ENCODE measurements at places on chromosomes 5 and 9. TPM values are rescaled to one million over a fixed set of nuclear protein-coding genes. Genes with fewer than 3 reads are reported as not detected.

The GNA14 gene
- polyA plus RNA-seq = 3.6 TPM

DNA sequence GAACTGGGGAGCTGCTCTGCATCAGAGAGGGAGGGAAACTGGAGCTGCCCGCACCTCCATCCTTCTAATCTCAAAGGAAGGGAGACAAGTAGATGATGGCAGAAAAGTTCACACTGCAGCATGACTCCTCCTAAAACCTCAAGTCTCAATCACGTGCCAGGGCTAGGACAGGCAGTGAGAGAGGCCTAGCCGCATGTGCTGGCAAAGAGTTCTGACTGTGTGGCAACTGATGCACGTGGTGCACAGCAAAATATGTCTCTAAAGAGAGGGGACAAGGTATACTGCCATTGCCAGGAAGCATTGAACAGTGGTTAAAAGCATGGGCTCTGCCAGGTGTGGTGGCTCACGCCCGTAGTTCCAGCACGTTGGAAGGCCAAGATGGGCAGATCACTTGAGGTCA, 38.1 kb downstream of the FBXO10 start:
- DNase-seq = no peak

DNA sequence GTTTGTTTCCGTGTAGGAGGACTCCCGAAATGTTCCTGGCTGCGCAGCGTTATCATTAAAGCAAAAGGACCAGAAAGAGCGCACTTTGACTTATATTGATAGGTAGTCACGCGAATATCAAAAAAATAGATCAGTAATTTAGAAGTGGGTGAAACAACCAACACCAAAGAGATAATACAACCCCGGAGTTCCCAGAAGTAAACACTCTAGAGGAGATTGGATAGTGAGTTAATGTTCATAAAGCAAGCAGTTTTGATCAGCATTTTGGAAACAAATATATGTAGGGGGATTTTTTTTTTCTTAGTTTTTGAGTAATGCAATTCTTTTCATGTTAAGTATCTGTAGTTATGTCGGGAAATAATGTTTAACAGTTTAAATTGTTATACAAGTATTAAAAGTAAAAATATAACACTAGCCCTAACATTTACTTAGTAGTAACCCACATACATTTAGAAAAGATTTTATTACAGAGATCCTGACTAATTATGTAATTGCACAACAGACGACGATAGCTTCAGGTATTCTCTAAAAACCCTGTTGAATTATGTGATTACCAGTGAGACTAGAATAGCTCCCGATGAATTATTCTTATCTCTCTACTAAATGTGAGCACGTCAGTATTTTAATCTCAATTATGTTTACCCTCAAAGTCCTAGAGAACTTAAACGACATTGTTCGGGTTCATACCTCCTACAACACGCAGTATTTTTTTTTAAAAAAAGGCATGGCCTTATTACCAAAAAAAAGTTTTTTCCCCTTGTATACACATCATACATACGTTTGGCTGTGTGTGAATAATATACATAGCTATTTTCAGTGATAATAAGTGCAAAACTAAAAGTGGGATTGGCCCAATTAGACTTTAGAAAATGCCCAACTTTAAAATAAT, 9.4 kb upstream of the NFIB start:
- DNase-seq = no peak

The ANKRA2 gene
- polyA plus RNA-seq = 33.9 TPM

GRCh38 chr9:15426019-15426418, 3.3 kb downstream of the SNAPC3 start:
- DNase-seq = no peak

GRCh38 chr9:84485539-84485938, 145.0 kb upstream of the SLC28A3 start:
- DNase-seq = no peak

The EPB41L4B gene
- 10.7 TPM for polyA plus RNA-seq

GRCh38 chr5:177473443-177474001, at the start of gene DBN1:
Gene DBN1 (minus strand): TSS chr5:177473634. CDS start chr5:177473521, 113 bp downstream.
- no peak for DNase-seq

The PHF24 gene
- polyA plus RNA-seq = 0.09 TPM

GRCh38 chr5:107518616-107519015, 152.1 kb downstream of the EFNA5 start:
- no peak for DNase-seq

- DNase-seq = no peak
Observed at GRCh38 chr5:80097451-80097850, 62.3 kb downstream of the THBS4 start.

The HAPLN1 gene
- polyA plus RNA-seq = 0.25 TPM

The SIMC1 gene
- 13.1 TPM for polyA plus RNA-seq

The GPX3 gene
- polyA plus RNA-seq = 45.0 TPM

The ANKRD55 gene
- polyA plus RNA-seq = 0.46 TPM

DNA sequence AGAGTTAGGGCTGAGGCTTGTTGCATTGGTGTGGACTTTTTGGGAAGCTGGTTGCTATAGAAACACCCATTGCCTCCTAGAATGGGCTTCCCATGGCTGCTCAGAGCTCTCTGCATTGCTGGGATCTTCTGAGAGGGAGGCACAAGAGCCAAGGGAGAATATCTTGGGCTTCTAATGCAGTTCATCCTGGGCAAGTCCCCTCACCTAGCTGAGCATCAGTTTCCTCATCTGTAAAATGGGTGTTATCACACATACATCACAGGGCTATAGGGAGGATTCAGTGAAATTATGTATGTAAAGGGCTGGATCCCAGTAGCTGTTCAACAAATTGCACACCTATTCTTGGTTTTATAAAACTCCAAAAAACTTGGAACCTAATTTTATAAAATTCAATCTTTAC, 106.1 kb upstream of the ALDH1B1 start:
- DNase-seq = no peak

- no peak for DNase-seq
Observed at GRCh38 chr5:38543886-38544285, 12.6 kb downstream of the LIFR start.

The PARP8 gene
- polyA plus RNA-seq = 7.7 TPM

DNA sequence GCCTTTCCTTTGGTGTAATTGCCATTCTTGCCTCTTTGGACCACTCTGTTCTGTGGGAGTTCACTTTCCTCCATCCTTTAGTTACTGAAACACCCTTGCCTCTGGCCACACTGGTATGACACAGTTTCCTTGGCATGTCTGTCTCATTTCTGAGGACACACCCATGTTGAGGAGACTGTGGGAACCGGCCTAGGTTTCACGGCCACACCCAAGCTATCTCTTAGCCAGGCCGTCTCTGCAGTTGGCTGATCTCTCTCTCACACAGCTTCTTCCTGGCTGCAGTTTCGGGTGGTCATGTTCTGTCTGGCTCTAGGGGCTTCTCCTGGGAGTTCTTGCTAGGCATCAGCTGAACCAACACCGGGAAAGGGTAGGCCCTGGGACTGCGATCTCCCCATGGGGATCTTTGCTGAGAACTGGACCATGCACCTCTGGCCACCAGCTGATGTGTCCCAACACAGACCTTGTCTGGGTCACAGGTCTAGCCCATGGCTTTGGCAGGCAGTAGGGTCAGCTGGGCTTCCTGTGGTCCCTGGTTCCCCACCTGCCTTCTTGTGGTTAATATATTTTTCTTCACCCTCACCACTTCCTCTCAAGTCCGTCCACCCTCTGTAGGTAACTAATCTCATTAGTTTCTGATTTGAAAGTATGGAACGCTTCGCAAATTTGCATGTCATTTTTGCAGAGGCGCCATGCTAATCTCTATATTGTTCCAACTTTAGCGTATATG, 24.9 kb downstream of the ARHGEF37 start:
- no peak for DNase-seq

DNA sequence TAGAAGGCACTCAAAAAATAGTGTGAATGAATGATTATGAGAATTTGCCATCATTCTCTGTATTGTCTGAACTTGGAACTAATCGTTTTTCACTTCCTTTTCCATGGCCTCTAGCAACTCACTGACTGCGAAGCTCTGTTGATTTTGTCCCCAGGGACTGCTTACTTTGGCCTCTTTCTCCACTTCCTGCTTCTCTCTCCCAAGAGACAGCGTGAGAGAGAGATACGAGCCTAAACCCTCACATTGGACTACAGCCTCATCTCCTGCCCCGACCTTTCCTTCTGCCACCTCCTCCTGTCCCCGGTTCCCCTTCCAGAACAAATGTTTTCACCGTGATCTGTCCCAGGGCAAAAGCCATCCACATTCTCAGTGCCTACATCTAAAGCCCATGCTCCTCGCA, 300.8 kb upstream of the PANK3 start:
- peak; percentile 11 for DNase-seq

The HTR1A gene
- not detected for polyA plus RNA-seq

- no peak for DNase-seq
Observed at GRCh38 chr5:154467655-154468354, 10.2 kb downstream of the HAND1 start.

- no peak for DNase-seq
Observed at GRCh38 chr5:71483355-71483754, 27.9 kb downstream of the BDP1 start.

DNA sequence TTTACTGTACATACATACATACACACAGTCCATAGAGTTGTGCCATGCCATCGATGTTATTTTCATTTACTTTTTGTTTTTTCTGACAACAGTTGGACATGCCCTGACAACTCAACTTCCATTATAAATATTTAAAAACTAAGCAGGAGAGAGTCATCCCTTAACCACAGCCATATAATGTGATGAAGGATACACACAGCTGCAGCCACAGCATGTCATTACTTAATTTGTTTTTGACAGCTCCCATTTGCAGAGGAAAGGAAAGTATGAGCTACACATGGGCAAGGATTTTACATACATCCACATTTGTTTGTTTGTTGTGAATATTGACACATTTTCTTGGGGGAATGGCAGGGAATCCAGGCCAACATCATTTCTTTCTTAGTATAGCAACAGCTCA, 91.5 kb upstream of the TUT7 start:
- no peak for DNase-seq

The SLC46A2 gene
- polyA plus RNA-seq = 0.10 TPM

DNA sequence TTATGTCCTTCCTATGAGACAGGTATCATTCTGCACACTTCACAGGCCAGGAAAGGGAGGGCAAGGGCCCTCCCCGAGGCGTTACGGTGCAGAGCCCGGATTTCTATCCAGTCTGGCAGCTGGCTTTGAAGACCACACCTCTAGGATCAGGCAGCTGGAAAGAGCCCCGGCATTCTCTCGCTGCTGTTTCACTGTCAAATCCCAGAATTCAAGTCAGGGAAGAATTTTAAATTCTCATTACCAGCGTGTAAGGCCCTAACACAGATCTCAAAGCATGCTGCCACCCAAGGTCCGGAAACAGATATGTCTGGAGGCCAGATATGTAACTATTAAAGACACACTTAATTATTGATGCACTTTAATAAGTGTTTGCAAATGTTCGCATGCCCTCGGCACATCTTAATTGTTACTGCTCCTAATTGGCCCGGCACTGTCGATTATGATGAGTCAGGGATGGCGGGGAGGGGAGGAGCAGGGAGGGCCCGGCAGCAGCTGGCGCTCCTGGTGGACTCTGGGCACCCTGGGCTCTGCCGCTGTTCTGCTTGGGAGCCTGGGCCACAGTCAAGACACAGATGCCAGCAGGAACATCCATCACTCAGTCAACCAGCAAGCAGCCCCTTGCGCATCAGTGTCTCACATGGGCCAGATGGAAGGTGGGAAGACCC, 76.3 kb upstream of the BARHL1 start:
- no peak for DNase-seq

- no peak for DNase-seq
Observed at GRCh38 chr5:133247151-133247709, 195.4 kb downstream of the HSPA4 start.

DNA sequence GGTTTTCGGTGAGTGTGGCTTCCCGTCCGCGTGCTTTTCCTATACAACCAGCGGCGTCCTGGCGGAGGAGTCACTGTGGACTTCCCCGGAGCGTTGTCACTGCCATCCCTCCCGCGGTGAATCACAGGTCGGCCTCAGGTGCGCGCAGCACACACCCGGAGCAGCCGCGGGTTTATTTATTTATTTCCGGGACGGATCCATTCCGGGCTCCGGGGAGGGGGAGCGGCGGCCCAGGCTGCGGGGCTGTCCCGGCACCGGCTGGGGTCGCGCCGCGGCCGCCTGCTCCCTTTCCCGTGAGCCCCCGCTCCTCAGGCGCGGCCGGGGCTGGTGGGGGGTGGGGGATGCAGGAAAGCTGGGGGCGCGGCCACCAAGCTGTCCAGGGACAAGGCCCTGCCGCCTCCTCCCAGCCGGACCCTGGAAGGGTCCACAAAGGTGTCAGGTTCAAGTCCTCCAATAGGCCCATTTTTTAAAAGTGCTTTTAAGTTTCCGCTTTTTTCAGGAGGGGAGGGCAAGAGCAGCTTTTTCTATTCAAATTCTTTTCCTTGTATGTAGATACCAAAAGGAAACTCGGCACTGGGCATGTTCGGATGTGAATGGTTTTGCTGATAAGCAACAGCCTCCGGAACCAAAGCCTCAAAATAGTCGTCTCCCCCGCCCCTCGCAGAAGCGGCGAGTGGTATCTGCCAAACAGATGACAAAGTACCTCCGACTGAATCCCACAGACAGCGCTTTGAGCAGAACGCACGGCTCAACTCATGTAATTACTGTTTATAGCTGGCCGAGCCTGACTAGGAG, 192.5 kb downstream of the CD180 start:
- peak; percentile 62 for DNase-seq

DNA sequence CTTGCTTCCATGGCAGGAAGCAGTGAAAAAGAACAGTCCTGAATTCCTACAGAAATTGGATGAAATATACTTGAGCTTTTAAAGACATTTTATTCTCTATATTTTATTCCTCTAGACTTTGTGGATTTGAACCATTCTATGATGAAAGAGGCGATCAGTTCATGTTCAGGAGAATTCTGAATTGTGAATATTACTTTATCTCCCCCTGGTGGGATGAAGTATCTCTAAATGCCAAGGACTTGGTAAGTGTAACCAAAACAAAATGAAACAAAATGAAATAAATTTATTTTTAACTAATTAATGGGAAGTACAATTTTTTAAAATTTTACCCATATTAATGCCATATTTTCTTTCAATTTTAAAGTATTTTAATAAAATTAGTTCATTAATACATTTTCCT, 34.1 kb downstream of the STARD4 start:
- DNase-seq = no peak

The ITK gene
- polyA plus RNA-seq = 0.10 TPM

DNA sequence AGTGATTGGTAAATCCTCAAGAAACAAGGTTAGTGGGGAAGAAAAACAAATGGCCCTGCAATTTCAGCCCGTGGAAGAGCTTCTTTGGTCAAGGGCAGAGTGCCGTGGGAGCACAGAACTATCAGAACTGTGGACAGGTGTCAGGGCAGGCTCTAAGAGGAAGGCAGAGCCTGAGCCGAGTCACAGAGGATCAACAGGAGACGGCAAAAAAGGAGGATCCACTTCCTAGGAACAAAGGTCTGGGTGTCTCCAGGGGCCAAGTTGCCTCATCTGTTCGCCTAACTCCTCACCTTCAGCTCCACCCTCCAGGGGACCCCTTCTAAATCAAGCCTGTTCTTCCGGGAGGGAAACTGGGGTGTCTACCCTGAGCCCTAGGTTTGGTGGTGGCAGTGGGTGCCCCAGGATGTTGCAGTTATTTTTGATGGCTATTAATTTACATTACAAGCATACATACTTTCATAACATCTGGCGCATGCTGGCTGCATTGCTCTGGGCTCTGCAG, 88.0 kb downstream of the FEM1C start:
- DNase-seq = no peak

- no peak for DNase-seq
Observed at GRCh38 chr9:134176599-134176968, 12.2 kb upstream of the RNU6ATAC start.

The PCDHB9 gene
- 2.9 TPM for polyA plus RNA-seq

The IFNA4 gene
- not detected for polyA plus RNA-seq

- no peak for DNase-seq
Observed at GRCh38 chr5:140966293-140967225, at the start of gene PCDHAC2. Gene PCDHAC2 (plus strand): TSS chr5:140966476. CDS start chr5:140966767, 291 bp downstream.
